ENCODE measurements at places on chromosomes 16 and 17.
A peak's percentile ranks its signal among the peaks of the same experiment; 100 is the strongest.

- no peak for DNase-seq
These were observed 23.8 kb downstream of the EPN2 start for GRCh38 chr17:19260958-19261357.

- no peak for DNase-seq
These were observed 63.9 kb downstream of the NUP88 start for GRCh38 chr17:5355421-5356129.

GRCh38 chr17:78316115-78316866 lies 43.6 kb downstream of the SOCS3 start:
- peak; percentile 74 for DNase-seq

DNA sequence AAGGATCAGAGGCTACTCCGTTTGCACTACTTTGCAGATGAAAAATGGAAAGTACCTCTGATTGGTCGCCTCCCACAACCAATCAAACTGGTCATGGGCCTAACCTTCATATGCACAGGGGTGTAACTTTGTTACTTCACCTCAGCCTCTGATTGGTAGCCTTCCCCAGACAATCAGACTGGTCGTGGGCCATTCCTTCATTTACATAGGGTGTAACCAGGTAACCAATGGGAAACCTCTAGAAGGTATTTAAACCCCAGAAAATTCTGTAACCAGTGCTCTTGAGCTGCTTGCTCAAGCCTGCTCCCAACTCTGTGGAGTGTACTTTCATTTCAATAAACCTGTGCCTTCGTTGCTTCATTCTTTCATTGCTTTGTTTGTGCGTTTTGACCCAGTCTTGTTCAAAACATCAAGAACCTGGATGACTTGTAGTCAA lies 39.2 kb upstream of the USP22 start:
- no peak for DNase-seq

- DNase-seq: no peak
These were observed 104.4 kb downstream of the MYO1D start for GRCh38 chr17:32772453-32773025.

- DNase-seq: no peak
These were observed 75.9 kb upstream of the TNRC6C start for GRCh38 chr17:77882481-77883212.

- no peak for DNase-seq
These were observed 855 bp downstream of the TUFM start for GRCh38 chr16:28845293-28845692.

DNA sequence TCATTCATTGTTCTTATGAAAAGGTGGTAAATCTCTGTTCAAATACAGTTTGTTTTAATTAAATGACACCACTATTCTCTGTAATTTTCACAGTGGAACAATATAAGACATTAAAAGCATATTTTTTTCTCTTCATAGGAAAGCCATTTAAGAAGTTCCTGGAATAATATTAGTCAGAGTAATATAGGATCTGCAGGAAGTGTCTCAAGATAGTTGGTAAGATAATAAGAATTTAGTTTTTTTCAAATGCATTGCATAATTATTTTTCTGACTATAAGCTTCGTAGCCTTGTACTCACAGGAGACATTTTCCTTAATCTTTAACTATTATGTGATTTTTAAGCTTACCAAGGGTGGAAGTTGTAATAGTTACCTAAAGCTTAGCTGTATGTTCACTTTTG lies 16.9 kb downstream of the STXBP4 start:
- no peak for DNase-seq

GRCh38 chr16:58018803-58019202 lies 6.8 kb upstream of the MMP15 start:
- DNase-seq: peak; percentile 74

DNA sequence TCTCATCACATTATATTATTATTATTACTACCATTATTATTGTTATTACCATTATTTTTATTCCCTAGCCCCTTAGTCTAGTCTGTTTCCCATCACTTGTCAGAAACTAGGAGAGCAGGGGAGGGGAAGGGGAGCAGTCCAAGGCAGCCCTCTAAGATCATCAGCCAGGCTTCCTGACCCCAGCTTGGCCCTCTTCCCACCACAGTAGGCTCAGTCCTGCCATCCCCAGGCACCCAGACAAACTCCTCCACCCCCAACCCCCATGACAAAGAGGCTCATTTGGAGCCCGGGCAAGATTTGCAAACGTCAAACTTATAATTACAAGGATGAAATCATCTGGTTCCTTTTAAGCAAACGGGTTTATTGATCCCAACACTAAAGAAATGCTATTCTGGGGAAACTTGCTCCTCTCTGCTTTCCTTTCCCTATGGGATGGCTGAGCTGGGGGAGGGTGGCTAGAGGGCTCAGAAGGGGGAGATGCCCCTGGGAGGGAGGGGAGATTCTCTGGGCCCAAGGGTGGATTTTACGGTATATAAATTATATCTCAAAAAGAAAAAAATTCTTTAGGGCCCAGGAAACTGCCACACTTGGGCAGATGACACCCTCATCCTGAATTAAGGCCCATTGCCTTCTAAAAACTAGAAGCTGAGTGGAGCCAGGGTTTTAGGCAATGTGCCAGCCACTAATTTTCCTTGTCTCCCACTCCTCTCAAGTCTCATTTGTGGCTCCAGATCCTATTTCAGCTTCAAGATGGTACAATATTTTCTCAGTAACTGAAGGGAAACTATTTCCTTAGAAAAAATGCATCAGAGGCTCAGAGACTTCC lies 4.4 kb upstream of the CBFB start:
- DNase-seq: no peak

DNA sequence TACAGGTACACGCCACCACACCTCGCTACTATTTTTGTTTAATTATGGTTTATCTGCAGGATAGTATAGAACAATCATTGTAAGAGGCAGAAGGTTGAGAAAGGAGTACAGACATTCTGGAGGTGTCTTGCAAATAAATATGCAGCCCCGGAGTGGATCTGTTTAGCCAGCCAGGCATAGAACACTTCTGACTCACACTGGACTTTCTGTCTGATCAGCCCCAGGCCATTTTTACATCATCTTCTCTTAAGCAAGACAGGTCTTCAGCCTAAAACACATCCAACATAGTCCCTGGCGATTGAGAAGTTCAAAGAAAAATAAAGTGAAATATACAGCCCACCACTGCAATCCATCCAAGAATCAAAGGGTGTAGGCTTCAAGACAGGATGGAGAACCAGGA lies 81.4 kb downstream of the XYLT1 start:
- peak; percentile 87 for DNase-seq

DNA sequence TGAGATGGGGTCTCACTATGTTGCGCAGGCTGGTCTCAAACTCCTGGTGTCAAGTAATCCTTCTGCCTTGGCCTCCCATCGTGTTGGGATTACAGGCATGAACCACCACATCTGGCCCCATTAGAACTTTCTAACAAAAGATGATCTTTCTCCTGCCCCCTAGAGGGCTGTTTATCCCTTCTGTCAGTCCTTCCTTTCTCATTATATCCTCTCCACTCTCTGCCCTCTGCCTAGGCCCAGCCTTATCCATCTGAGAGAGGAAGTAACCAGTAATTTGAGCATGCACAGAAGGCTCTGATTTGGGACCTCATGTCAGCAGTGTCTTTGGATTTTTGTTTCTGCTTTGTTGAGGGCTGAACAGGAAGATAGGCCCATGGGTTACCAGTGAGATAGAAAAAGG lies 4.4 kb upstream of the DHX40 start:
- peak; percentile 63 for DNase-seq

- peak; percentile 47 for DNase-seq
These were observed 175.5 kb downstream of the LGALS9B start for GRCh38 chr17:20291853-20292252.

GRCh38 chr16:12628536-12628935 lies 175.2 kb downstream of the CPPED1 start:
- no peak for DNase-seq

DNA sequence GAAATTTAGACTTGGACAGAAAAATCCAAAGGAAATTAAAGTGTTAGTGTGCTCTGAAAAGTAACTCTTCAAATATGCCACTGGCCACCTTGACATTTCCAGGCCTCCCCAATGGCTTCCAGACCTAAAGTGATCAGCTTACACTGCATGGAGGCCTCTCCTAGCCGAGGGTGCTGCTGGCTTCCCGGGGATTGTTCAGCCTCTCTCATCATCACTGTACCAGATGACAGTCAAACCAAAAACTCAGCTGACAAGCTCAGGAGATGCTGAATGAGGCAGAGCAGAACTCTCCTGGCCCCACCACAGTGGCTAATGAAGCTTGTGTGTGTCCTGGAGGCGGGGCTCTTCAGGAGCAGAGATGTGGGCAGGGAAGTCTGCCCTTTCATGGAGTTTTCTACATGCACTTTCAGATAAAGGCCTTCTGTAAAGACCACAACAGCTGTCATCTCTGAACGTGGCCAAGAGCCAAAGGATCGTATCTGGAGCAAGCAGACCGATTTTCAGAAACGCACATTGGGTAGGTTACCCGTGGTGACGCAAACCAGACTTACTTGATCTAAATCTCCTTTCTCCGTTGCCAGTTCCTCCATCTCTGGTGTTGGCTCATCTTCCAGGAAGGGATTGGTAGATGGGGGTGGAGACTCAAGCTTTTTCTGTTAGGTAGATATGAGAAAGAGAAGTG lies 113.3 kb downstream of the VPS53 start:
- no peak for DNase-seq

DNA sequence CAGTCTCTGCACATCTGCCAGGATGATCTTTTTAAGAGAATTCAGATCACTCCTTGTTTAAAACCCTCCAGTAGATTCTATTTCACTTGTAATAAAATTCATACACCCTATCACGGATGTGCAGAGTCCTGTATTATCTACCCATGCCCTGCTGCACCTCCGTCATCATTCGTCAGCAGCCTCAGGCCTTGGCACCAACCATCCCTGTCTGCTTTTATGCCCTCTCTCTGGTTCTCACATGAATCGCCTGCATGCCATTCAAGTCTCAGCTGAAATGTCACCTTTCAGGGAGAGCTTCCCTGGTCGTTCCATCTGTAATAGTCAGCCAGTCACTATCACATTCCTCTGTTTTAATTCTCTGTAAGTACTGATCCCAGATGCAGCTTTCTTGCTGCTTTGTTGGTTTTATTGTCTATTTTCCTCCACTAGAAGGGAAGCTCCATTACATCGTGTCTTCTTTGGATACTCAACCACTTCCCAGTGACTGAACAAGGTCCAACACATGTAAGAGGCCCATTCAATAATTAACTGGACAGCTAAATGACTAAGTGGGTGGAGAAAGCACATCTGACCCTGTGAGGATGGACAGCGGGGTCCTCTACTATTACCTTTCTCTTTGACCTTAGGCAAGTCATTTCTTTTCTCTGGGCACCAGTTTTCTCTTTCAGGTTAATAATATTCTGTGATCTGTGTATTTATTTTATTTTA lies 81.2 kb upstream of the GOT2 start:
- no peak for DNase-seq

- DNase-seq: peak; percentile 54
These were observed 18.9 kb upstream of the HOXB9 start for GRCh38 chr17:48644910-48645557.

- peak; percentile 91 for DNase-seq
These were observed 12.1 kb downstream of the CFDP1 start for GRCh38 chr16:75420987-75421819.

- no peak for DNase-seq
These were observed 369.0 kb upstream of the EEF2KMT start for GRCh38 chr16:5466551-5466950.

- peak; percentile 57 for DNase-seq
These were observed 1.2 kb upstream of the GRB7 start for GRCh38 chr17:39736319-39737165.

DNA sequence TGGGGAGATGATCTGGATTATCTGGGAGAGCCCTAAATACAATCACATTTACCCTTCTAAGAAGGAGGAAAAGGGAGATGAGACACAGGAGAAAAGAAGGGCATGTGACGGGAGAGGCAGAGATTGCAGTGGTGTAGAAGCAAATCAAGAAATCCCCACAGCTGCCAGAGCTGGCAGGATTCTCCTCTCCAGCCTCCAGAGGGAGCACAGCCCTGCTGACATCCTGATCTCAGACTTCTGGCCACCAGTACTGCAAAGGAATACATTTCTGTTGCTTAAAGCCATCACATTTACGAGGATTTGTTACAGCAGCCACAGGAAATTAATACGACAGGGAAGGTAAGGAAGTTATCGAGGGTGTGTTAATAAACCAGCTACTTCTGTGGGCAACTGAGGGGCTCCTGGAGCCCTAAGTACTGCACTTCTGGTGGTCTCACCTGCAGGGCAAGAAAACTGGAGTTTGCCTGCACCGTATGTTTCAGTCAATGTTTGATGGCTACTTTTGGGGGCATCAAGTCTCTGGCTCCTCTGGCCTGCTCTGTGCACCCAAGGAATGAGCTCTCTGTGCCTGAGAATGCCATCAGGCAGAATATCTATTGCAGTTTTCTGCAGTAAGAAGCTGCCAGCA lies 22.9 kb upstream of the CDH13 start:
- DNase-seq: peak; percentile 87

- DNase-seq: no peak
These were observed 4.3 kb upstream of the PLSCR3 start for GRCh38 chr17:7398612-7399011.

- no peak for DNase-seq
These were observed 101.4 kb downstream of the ITFG1 start for GRCh38 chr16:47359478-47359877.

DNA sequence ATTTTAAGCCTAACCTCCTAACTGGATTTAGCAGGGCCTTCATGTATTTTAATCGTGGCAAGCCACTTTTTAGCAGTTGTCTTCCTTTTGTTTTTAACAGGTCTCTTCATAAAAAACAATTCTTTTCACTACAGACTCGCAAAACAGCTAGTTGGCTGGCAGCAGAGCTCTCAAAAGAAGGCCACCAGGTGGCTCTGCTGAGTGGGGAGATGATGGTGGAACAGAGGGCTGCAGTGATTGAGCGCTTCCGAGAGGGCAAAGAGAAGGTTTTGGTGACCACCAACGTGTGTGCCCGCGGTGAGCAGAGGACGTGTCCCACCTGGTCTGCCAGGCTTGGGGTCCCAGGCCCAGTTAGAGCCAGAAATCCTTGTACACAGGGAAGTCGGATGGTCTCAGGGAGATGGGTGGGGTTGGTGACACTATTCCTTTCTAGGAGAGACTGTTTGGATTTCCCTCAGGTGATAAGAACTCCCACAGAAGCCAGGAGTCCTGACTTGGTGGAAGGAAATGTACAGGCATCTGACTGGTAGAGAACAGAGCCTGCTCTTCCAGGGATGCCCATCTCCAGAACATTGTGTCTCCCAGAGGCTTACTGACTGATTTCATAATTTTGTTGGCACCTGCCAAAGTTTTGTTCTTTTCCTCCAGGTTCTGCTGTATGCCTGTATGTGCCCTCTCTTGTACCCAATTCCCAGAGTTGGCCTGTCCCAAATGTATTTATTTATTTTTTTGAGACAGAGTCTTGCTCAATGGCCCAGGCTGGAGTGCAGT lies 14.9 kb upstream of the DDX19A start:
- peak; percentile 63 for DNase-seq

DNA sequence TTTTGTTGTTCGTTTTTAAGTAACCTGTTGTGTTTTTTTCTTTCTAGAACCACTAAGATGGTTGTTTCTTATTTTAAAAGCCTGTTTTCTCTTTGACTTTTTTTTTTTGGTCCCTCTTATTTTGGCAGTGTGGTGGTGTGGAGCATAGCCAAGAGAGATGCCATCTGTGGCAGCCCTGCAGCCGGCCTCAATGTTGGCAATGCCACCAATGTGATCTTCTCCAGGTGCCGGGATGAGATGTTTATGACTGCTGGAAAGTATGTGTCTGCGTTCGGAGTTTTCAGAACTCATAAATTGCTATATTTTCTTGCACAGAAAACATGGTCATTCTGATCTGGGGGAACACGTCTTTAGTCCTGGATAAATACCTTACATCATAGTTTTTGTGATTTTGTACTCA lies 17.6 kb downstream of the CFAP52 start:
- DNase-seq: no peak

- no peak for DNase-seq
These were observed 36.1 kb upstream of the CBFA2T3 start for GRCh38 chr16:89013111-89013510.

- no peak for DNase-seq
These were observed 45.1 kb downstream of the MYH11 start for GRCh38 chr16:15811481-15812400.
